GM10248 (cell line): ENCODE measurements at places on chromosomes 7 and 10.

GRCh38 chr10:95201736-95202135 lies 7.7 kb downstream of the ACSM6 start:
- DNase-seq = no peak

DNA sequence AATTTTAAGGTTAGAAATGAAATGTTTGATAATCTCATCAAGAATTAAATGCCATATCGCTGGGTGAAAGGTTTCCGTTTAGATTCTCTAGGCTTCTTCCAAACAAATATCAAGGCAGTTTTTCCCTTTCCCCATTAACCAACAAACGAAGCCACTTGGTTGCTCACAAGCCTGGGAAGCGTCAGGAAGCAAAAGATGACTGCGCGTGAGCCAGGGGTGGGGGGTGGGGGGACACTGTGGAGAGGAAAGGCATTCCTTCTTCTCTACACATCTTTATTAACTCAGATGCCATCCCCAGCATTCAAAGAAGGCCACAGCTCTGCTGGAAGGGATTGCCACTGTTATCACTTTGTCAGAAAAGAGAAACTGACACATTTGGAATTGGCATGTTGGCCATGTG lies 207.1 kb downstream of the TRIL start:
- no peak for DNase-seq

DNA sequence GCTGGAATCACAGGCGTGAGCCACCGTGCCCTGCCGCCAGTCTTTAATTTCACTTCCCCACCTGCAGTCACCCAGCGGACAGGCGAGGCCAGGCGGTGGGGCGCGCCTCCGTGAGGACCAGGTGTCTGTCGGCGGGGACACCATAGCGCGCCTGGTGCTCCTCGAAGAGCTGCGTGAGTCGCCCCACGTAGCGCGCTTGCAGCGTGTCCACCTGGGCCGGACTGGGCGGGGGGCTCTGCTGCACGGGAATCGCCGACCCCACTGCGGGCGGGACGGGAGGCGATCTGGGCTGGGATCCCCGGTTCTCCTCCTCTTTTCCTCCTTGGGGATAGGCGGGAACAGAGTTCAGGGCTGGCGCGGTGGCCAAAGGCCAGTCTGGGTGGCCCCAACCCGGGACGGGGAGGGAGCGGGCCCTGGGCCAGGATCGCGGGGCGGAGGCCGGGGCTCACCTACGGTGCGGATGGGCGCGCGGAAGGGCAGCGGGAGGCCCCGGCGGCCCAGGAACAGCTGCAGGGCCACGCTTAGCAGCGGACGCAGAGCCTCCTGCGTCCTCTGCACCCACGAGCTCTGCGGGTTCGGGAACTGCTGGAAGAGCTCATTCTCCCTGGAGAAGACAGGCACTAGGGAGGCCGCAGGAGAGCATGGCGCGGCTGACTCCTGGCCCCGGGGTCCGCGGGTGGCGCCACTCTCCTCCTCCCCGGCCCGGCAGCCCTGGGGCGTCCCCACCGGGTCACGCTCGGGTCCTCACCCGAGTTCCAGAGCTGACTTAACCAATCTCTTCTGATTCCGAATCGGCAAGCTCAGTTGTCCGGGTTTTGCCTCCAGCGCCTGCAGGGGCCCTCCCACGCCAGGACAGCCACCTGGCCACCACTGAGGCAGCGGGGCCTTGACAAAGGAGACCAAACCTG lies 1.1 kb upstream of the MOGAT3 start:
- no peak for DNase-seq

DNA sequence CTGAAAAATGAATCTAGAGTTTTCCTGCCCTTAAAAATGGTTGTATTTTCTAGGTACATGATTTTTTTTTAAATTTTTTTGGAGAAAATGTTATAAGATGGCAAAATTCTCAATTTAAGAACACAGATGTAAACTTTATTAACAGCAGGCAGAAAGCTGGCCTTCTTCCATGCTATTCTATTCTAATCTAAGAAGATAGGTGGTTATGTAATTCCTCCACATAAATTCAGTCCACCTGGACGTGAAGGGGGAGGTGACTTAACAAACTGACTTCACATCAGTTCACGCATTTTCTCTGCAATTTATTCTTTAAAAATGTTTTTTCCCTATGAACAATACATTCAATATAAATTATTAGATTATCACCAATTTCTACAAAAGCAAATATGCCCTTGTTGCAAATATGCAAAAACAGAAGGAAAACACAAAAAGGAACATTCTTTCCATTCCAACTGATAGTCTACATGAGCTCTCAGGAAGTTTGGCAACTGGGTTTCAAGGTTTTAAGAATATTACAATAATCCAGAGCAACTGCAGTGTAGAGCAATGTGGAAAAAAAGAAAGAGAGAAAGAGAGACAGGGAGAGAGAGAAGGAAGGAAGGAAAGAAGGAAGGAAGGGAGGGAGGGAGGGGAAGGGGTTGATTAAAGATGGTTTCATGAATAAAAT lies 76.8 kb downstream of the HIBADH start:
- DNase-seq = no peak

DNA sequence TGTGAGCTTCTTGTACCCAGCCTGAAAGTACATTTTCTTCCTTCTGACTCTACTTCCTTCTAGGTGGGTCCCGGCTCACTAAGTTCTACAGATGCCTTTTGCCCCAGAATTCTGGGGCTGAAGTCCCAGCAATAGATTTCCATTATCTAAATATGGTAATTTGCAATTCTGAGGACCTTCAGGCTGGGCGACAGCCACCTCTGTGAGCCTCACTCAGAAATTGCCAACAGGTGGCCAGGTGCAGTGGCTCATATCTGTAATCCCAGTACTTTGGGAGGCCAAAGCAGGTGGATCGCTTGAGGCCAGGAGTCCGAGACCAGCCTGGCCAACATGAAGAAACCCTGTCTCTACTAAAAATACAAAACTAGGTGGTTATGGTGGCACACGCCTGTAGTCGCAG lies 23.7 kb downstream of the CREM start:
- no peak for DNase-seq

DNA sequence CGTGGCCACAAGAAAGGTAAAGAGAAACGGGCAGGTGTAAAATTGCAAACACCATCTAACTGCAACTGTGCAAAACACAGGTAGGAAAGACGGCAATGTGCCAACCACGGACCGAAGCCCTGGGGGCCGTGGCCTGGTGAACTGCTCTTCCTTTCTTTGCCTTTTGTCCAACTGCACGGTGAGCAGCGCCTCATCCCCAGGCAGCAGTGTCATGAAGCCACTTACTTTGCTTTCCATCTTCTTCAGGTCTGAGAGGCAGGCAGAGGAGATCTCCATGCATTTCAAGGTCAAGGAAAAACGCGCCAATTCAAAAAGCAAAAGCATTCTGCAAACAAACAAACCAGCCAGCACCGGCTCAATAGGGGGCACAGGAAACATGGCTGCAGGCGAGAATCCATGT lies 12.9 kb downstream of the CFAP46 start:
- DNase-seq = no peak

DNA sequence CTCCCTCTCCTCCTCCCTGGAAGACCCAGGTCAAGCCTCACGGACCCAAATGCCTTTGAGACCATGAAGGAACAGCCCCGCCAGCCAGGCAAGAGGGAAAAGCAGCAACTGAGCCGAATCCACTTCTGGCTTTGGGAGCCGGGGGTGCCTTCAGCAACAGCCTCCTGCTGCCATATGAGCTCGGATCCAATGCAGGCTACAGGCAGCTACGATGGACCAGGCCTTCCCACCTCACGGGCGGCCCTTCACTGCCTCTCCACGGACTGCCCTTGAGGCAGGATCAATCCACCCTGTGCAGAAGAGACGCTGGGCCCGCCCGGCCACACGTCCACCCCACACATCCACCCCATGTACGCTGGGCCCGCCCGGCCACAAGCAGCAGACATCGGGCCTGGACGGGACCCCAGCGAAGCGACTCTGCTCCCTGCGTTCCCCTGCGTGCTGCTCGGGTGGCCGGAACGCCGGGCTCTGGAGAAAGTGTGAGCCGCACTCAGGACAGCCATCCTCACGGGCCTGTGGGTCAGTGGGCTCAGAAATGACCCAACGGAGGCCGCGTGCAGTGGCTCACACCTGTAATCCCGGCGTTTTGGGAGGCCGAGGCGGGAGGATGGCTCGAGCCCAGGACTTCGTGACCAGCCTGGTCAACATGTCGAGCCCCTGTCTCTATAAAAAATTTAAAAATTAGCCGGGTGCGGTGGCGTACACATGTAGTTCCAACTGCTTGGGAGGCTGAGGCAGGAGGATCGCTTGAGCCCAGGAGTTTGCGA lies 82.0 kb downstream of the FOXL3 start:
- DNase-seq = no peak

GRCh38 chr7:41328131-41328530 lies 374.8 kb downstream of the INHBA start:
- DNase-seq = no peak

DNA sequence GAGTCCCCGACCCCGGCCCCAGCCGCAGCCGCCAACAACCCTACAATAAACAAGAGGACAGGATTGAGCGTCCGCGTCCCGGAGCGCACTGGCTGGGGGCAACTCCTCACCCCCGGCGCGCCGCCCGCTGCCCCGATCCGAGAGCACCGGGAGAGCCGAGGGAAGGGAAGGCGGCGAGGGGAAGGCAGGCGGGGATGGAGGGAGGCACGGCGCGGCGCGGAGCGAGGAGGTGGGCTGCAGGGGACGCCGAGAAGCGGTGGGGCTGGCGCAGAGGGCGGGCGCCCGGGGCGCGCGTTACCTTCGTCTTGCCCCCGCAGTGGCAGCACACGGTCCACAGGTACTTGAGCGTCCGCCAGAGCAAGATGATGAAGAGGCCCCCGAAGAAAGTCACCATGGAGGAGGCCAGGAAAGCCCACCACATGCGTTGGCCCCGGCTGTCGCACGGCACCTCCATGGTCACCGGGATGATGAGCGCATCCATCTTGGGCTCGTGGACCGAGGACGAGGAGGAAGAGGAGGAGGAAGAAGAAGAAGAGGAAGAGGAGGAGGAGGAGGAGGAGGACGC lies 559 bp downstream of the KCNMA1 start:
- DNase-seq = no peak

- DNase-seq = no peak
These were observed 39.0 kb upstream of the TMEM229A start for GRCh38 chr7:124071843-124072242.

DNA sequence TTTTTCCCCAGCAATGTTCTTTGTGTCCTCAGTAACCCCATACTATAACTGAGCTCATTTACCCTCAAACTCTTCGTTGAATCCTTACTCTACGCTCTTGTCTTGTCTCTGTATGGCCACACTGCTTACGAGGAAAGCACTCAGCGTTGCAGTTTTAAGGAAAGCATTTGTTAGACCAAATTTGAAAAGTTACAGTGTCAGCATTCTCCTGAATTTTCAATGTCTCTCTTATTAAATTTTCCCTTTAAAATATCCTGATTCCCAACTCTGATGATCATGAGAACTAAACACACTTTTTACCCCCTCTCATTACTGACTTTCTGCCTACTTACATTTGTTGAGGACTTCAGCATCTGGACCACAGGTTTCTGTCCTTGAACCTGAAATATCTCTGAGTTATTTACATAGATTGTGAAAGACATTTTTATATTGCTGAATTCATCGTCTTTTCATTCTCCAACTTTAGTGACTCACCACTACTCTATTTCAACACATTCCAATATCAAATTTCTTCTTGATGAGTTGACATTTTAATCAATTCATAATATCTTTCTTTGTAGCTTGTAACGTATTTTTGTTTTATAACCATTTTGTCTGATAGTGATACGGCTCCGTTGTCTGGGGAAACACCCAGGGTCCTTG lies 19.8 kb upstream of the VWDE start:
- no peak for DNase-seq
